ENCODE measurements at places on chromosomes 16 and 17.

- DNase-seq: no peak
These were observed 42.8 kb downstream of the CMTM4 start for GRCh38 chr16:66653581-66654350.

DNA sequence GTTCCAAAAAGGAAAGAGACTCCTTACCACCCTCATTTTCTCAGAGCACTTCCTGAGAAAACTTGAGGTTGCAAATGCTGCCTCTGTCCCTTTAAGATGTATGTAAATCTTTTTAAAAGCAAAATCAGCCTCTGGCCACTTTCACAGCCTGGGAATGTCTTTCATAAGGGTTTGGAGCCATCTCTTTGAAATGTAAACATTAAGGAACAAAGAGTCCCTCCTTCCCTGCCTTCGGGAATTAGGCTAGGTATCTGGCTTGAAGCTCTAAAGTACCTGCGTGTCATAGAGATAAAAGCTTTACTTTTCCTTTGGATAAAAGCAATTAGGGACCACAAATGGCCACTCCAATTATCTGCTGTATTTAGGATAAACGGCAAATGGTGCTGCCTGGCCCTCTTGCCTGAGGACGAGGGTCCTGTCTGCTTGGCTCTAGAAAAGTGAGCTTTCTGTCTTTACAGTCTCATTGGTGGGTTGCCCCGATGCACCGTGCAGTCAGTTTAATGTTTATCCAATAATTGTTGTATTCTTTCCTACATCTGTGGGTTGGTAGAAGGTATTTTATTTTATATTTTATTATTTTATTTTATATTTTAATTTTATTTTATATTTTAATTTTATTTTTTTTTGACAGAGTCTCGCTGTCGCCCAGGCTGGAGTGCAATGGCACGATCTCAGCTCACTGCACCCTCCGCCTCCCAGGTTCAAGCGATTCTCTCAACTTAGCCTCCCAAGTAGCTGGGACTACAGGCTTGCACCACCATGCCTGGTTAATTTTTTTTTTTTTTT lies 23.9 kb downstream of the NLRC3 start:
- DNase-seq: no peak

DNA sequence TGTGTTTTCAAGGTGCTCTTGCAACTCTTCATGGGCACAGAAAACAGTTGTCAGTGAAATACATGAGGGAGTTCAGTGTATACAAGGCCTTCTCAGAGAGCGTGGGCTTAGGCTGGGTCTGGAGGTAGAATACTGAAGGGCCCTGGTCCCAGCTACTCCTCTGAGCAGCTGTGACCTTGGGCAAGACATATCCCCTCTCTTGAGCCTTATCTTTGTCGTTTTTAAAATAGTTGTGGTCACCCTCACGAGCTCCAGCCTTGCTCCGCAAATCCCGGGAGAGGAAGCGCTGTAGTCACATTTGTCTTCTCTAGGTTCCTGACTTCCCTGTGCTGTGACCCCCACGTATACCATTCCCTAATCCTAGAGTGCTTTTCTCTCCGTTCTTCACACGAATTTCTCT lies 3.6 kb downstream of the ZNRF1 start:
- no peak for DNase-seq

- DNase-seq: no peak
These were observed 8.1 kb downstream of the CLTC start for GRCh38 chr17:59627770-59628171.

- no peak for DNase-seq
These were observed 147.6 kb downstream of the SOX9 start for GRCh38 chr17:72268431-72268830.

- no peak for DNase-seq
These were observed 185.9 kb downstream of the CDK5R1 start for GRCh38 chr17:32672711-32673110.

DNA sequence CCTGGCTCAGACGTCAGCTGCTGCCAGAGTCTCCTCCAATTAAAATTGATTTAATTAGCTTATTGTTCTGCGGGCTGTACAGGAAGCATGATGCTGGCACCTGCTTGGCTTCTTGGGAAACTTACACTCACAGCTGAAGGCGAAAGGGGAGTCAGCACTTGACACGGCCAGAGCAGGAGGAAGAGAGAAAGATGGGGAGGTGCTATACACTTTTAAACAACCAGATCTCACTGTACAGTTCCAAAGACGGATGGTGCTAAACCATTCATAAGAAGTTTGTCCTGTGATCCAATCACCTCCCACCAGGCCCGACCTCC lies 1.4 kb upstream of the PRDM7 start:
- no peak for DNase-seq

DNA sequence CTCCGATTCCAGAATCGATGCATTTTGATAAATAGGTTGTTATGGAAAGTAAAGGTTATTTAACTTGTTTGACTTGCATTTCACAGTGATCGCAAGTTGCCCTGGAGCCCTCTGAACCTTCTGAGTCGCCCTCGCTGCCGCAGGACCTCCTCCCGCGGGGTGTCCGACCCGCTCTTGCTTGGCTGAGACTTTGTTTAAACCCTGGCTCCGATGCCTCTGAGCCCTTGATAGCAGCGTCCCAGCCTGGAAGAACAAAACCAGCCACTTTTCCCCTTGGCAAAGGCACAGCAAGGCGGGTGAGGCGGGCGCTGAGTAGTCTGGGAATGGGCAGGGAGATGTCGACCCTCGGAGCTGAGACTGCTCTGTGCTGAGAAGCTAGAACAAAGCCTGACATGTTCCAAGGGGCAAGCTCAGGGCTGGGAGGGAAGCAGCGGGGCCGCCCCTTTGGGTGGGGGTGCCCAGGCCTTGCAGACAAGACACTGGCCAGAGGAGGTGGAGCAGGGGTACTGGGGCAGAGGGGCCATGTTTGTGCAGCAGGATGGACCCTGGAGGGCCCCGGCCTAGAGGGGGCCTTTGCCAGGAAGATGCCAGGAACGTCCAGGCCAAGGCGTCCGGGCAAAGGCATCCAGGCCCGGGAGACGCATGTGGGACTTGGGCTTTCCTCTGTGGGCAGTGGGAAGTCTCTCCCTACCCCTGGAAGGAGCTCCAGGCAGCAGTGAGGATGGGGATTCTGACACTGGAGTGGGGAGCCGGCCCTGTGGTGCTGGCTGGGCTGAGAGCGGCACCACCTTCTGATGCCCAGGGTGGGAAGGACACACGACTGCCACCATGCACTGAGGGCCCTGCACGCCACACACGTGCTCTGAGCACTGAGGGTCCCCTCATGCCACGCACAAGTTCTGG lies 30.3 kb upstream of the CDH15 start:
- no peak for DNase-seq

DNA sequence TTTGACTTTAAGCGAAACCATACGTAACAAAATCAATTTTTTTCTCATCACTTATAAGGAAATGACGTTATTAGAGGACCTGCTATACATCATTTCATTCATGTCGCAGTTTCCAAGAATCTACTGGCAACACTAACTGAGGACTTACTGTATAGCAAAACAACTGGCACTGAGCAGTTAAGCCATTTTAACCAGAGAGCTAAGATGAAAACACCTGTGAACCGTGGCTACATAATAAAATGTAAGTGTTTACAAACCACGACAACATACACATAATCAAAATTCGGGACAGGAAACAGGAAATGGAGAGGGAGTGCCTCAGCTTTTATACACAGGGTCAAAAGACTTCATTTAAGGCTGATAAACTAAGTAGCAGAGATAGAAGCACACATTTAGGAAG lies 29.5 kb downstream of the METTL16 start:
- DNase-seq: no peak

DNA sequence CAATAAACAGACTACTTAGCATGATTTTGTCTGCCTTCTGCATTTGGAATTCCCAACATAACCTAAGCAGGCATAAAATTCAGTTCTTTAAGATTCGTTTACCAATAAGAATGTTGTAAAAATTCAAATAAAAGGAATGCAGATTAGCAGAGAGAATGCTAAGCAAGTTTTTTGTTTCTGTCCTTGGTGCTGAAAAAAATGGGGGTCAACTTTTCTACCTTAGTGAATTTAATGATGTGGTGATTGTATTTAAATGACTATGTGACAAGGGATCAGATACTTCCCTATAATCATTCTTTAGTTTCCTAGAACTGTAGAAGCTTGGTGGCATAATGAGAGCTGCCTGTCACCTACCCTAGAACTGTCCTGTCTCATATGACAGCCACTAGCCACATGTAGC lies 159.5 kb downstream of the RBFOX1 start:
- no peak for DNase-seq

DNA sequence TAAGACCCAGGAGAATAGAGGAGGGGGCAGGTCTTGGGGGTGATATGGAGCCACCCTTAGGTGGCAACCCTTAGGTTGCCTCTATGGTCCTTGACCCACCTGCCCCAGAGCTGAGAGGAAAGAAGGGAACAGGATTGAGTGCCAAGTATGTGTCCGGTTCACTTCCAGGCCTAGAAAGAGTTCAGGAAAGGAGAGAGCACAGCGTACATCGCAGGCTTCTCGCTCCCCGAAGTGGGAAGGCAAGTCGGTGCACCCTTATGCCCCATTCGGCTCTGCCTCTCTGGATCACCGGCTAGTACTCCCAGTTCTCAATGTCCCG lies 631 bp downstream of the SP6 start:
- DNase-seq: no peak

GRCh38 chr17:16483021-16483645 lies 8.9 kb downstream of the LRRC75A start:
- no peak for DNase-seq

GRCh38 chr17:17151541-17151940 lies 54.6 kb downstream of the PLD6 start:
- peak; percentile 75 for DNase-seq

GRCh38 chr16:72677662-72678447 lies 370.1 kb downstream of the ZFHX3 start:
- peak; percentile 59 for DNase-seq

GRCh38 chr17:81090361-81091136 lies 55.6 kb downstream of the BAIAP2 start:
- DNase-seq: peak; percentile 27

GRCh38 chr17:57556320-57556719 lies 188.8 kb downstream of the CCDC182 start:
- DNase-seq: peak; percentile 36

DNA sequence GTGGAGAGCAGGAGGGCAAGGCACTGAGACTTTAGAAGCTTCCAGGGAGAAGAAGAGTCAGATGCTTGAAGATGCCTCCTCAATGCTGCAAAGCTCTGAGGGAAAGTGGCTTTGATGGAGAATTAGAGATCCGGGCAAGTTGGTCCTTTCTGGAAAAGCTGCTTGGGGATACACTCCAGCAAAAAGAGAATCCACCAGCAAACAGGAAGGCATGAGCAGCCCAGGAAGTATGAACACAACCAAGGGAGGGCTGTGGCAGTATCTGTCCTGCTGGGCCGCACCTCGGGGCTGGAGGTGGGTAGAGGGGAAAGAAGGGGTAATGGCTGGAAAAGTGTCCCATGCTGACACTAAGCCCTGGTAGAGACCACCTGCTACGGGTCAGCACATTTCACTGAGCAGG lies 5.3 kb downstream of the LMF1 start:
- DNase-seq: no peak

- no peak for DNase-seq
These were observed 94.4 kb downstream of the NCOR1 start for GRCh38 chr17:16120937-16121336.

GRCh38 chr17:77571155-77571981 lies 387.1 kb upstream of the TNRC6C start:
- DNase-seq: peak; percentile 36

DNA sequence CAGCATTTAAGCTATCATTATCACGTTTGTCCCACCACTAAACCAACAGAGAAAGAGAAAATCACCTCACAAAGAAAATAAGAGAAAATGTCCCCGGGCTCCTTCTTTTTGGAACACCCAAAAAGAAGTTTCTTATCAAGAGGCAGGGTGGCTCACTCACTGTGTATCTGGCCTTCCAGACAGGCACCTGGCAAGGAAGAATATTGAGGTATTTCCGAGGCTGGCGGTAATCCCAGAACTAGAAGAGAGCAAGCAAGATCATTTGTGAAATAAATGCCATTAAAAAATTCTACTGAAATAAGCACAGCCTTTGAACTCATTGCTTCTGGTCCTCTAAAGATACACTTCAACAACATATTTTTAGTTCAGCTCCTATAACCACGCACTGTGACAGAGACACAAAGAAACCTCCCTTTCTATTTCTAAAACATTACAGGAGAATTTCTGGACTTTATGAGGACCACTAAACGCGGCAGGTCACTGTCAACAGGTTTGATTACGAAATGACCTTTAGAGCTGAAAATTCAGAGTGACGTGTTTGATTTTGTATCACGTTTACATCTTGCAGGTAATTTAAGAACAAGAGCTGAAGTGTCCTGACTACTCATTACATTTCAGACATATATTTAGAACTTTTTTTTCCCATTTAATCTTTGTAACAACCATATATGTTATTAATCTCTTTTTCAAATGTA lies 61.0 kb downstream of the WDR59 start:
- DNase-seq: no peak

DNA sequence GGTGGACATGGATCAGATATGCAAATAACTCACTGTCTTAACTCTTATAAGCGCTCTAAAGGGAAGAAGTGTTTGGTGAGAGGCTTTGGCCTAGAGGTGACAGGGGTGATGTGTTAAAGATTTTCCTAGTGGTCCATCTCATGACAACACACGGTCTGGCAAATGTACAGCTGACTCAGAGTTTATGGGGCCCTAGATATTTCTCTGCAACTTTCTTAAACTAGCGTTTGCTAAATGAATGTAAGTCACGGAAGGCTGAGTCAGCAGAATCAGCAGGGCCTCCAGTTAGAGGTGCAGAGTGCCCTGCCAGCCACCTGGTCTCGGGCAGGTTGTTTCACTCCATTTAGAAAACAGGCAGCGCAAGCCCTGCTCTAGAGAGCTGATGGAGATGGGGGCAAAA lies 40.1 kb downstream of the CLEC16A start:
- DNase-seq: peak; percentile 70
